GM23248 (cell line): ENCODE measurements at places on chromosomes 6 and 20. TPM values are rescaled to one million over a fixed set of nuclear protein-coding genes. Genes with fewer than 3 reads are reported as not detected.
A peak's percentile ranks its signal among the peaks of the same experiment; 100 is the strongest.

- no peaks in the 10 kb centered on the region for H3K36me3 ChIP-seq
- DNase-seq, result no peak
- H3K4me3 ChIP-seq, result no peak overlapping the region
- H3K27ac ChIP-seq, result no peak overlapping the region
Measured at GRCh38 chr6:90425161-90425641, 128.6 kb upstream of the BACH2 start.

DNA sequence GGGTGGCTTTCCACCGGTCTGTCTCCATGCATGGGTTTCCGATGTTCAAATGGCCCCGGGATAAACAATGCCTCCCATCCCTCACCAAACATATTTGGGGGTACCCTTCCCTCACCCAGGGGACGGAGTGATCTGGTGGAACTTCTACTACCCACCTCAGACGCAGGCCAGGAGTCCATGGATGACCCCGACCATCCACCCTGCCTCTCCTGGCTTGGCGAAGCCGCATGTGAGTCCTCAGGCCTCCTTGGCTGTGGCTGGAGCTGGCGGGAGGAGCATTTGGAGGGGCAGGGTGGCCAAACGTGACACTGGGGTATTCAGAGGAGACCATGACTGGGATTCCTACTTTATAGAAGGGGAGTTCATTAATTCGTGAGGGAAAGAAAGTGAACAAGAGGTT is 45.9 kb upstream of the FRMD1 start:
- no peaks in the 10 kb centered on the region for H3K36me3 ChIP-seq
- peaks cover 7% of the 10 kb centered on the region; the same call in 1 of the 2 replicates for H3K27me3 ChIP-seq

SLC32A1 gene
- not detected in 2 replicates for total RNA-seq

SLC16A10 gene
- total RNA-seq, result not detected in 2 replicates

DNA sequence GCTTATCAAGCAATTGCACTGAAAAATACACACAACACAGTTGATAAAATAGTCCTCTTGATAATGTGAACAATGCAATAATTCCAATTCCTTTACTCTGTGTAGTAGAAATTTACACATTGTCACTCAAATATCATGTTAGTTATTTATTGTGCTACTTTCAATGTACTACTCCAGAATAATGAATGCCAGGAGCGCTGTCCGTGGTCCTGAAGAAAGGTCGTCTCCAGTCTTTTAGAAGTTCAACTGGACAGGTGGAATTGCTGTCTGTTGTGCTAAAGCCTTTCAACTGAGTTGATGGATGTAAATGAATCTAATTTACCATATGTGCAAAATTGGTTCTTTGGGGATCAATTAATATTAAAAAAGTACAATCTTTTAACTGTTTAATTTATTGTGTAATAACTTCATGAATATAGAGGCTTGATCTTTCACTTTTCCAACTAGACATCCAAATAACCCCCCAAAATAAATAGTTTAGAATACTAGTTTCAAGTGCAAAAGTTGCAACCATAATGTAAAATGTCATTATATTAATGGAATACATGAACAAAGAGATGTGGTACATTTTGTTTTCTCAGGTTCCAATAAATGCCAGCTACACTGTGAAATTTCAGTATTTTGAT is 3.2 kb downstream of the GRIK2 start:
- peak; percentile 54 for DNase-seq
- peaks cover 15% of the 10 kb centered on the region for H3K27me3 ChIP-seq
- H3K36me3 ChIP-seq, result no peaks in the 10 kb centered on the region
- H3K27ac ChIP-seq, result no peak overlapping the region

DNA sequence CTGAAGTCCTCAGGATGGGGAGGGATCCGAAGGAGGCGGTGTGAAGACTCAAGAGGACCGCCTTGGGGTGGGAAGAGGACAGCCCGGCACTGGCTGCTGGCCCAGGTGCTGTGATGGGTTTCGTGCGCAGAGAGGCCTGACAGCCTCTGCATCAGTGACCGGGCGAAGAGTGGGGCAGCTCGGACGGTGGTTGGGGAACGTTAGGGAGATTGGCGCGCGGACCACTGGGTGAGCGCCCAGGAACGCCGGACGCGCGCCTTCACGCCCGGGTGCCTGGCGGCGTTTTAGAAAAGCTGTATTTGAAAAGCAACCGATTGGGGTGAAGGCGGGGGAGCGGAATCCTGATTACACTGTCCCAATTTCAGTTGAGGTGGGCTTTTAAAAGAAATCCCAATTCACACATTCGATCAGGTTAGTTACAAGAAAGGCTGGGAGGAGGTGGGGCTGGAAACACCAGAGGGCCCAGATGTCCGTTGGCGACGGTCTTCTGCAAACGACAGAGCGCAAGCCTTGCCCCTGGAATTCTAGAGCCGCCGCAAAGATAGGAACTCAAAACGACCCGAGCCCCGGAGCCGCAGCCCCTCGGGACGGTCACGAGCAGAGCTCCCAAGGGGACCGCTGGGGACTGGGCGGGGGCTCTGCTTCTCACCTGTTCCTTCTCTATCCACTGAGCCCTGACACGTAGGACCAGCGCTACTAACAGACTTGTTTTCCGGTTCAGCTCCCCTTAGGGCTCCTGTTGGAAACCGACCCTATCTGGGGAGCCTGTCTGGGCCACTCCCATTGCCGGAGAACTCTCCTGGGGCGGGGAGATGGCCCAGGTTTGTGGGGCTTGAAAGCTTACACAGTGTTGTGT is 8.5 kb upstream of the TRIM40 start:
- H3K27ac ChIP-seq, result no peak overlapping the region
- H3K4me1 ChIP-seq, result no peaks in the 10 kb centered on the region
- peaks cover 54% of the 10 kb centered on the region for H3K27me3 ChIP-seq
- H3K36me3 ChIP-seq, result no peaks in the 10 kb centered on the region

GRCh38 chr6:40263970-40264369 is 323.2 kb downstream of the LRFN2 start:
- no peak overlapping the region for H3K4me3 ChIP-seq
- no peak for DNase-seq
- H3K27me3 ChIP-seq, result no peaks in the 10 kb centered on the region
- no peaks in the 10 kb centered on the region for H3K4me1 ChIP-seq
- H3K27ac ChIP-seq, result no peak overlapping the region

- H3K27me3 ChIP-seq, result peaks cover 2% of the 10 kb centered on the region; the same call in 1 of the 2 replicates
- DNase-seq, result no peak
- no peaks in the 10 kb centered on the region for H3K4me1 ChIP-seq
- H3K36me3 ChIP-seq, result no peaks in the 10 kb centered on the region
Measured at GRCh38 chr20:36341331-36342020, 35.3 kb downstream of the DLGAP4 start.

ADGRG6 gene
- total RNA-seq, result 1.5 and 1.6 TPM in 2 replicates

GRCh38 chr6:2970034-2970685 is 1.2 kb downstream of the SERPINB6 start:
- H3K27me3 ChIP-seq, result no peaks in the 10 kb centered on the region
- DNase-seq, result peak; percentile 57
- H3K4me1 ChIP-seq, result peaks cover 26% of the 10 kb centered on the region
- peaks cover 5% of the 10 kb centered on the region; the same call in 1 of the 2 replicates for H3K36me3 ChIP-seq

DNA sequence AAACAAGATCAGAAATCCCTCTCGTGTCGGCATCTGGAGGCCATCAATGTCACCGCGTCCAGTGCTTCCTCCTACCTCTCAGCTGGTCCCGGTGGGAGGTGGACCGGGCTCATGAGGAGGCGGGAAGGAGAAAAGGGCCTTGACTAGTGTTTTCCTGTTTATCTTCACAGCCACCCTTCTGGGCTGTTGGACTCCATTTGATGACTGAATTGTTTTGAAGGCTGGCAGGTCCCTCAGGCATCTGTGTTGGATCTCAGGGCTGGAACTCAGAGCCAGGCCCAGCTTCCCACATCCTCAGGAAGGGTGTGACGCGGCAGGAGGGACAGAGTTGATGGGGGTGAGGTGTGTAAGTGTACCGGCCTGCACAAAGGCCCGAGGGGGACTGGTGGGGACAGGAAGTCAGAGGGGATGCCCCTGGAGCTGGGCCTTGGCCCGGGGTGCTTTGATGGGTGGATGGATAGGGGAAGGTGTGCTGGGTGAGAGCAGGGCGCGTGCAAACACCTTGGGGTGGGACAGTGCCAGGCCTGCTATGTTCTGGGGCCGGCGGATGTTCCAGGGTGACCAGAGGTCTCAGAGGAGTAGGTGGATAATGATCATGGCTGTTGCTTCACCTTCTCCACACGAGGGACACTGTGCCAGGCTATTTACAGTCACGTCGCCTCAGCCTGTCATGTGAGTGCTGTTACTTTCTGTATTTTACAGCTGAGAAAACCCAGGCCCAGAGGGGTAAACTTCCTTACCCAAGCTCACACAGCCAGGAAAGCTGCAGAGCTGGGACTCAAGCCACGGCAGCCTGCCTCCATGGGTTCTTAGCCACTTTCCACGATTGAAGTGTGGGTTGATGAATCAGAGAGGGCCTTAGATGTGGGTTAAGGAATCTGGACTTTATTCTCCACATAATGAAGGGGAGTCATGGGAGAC is 17.9 kb upstream of the CHMP4B start:
- H3K27ac ChIP-seq, result peak overlapping the region; percentile 17; the same call in 1 of the 2 replicates
- no peak overlapping the region for H3K4me3 ChIP-seq
- H3K4me1 ChIP-seq, result peaks cover 20% of the 10 kb centered on the region
- H3K27me3 ChIP-seq, result no peaks in the 10 kb centered on the region
- no peaks in the 10 kb centered on the region for H3K36me3 ChIP-seq

- H3K4me3 ChIP-seq, result no peak overlapping the region
- H3K27me3 ChIP-seq, result no peaks in the 10 kb centered on the region; the same call in 1 of the 2 replicates
- H3K36me3 ChIP-seq, result no peaks in the 10 kb centered on the region
- H3K4me1 ChIP-seq, result peaks cover 15% of the 10 kb centered on the region
Measured at GRCh38 chr6:63740709-63741108, 105.1 kb downstream of the PHF3 start.

- no peak overlapping the region for H3K4me3 ChIP-seq
- peak; percentile 58 for DNase-seq
- peak overlapping the region; percentile 99 for H3K27ac ChIP-seq
- peaks cover 55% of the 10 kb centered on the region for H3K4me1 ChIP-seq
- peaks cover 10% of the 10 kb centered on the region; the same call in 1 of the 2 replicates for H3K36me3 ChIP-seq
- H3K27me3 ChIP-seq, result no peaks in the 10 kb centered on the region
Measured at GRCh38 chr6:158058171-158058651, 76.5 kb downstream of the SYNJ2 start.

PTPRT gene
- not detected in 2 replicates for total RNA-seq

- no peak for DNase-seq
- H3K27ac ChIP-seq, result no peak overlapping the region
- H3K27me3 ChIP-seq, result no peaks in the 10 kb centered on the region
Measured at GRCh38 chr6:84078335-84078734, 44.8 kb downstream of the MRAP2 start.

GABBR1 gene
- 4.6 and 5.3 TPM in 2 replicates for total RNA-seq

- no peak overlapping the region for H3K27ac ChIP-seq
- peaks cover 33% of the 10 kb centered on the region for H3K4me1 ChIP-seq
- no peaks in the 10 kb centered on the region for H3K36me3 ChIP-seq
- no peaks in the 10 kb centered on the region for H3K27me3 ChIP-seq
- DNase-seq, result no peak
- H3K4me3 ChIP-seq, result no peak overlapping the region
Measured at GRCh38 chr6:88361298-88361697, 195.2 kb upstream of the CNR1 start.

CRISP2 gene
- total RNA-seq, result not detected in 2 replicates

DNA sequence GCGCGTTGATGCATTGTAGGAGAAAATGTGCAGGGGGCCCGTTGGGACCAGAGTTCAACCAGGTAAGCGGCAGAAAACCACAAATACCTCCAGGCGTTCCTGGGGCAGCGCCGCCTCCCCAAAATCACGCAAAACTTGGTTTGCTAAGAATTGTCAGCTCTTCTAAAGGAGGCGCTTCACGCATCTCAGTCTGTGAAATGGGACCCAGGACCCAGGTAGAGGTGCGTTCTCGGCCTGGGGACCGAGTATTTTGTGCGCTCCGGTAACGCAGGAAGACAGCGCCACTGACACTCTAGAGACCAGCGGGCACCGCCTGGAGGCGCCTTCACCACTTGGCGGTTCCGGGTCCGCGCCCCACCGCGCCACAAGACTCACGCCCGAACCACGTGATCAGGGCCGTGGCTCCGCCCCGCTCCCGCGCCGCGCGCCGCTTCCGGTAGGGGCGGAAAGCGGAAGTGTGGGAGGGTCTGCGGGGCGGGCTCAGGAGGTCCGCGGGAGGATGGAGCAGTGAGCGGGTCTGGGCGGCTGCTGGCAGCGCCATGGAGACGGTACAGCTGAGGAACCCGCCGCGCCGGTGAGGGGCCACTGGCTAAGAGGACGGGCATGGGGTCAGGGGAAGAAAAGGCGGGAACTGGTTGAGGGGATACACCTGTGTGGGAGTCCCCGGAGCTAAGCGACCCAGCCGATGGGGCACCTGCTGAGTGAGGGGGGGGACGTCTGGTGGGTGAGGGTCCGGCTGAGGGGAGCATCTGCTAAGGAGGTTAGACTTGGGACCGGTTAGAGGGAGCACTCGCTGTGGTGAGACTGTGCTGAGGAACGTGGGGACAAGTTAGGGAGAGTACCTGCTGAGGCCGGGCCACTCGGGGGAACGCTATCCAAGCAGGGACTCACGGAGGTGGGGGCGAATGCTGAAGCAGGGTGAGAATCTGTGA is at the start of gene STK4:
Gene STK4, plus strand, starts transcription at position 483 of the 932 bp plus-strand sequence. Its CDS starts 57 bp downstream, at position 540.
- peak within 1 kb of the TSS; percentile 72 for H3K27ac ChIP-seq
- H3K4me1 ChIP-seq, result peaks cover 33% of the 10 kb centered on the region
- DNase-seq, result peak; percentile 97
- no peaks in the 10 kb centered on the region for H3K27me3 ChIP-seq
- H3K4me3 ChIP-seq, result peak within 1 kb of the TSS; percentile 90

GRCh38 chr6:63582579-63583231 is 10.4 kb downstream of the LOC128125822 start:
- no peak overlapping the region for H3K4me3 ChIP-seq
- H3K27me3 ChIP-seq, result no peaks in the 10 kb centered on the region
- DNase-seq, result no peak
- peaks cover 59% of the 10 kb centered on the region for H3K36me3 ChIP-seq
- H3K4me1 ChIP-seq, result no peaks in the 10 kb centered on the region

PXDC1 gene
- 167 and 192 TPM in 2 replicates for total RNA-seq

CAPN11 gene
- total RNA-seq, result under 0.01 TPM in 1 of 2 replicates, not detected in the other

GATA5 gene
- not detected in 2 replicates for total RNA-seq

DNA sequence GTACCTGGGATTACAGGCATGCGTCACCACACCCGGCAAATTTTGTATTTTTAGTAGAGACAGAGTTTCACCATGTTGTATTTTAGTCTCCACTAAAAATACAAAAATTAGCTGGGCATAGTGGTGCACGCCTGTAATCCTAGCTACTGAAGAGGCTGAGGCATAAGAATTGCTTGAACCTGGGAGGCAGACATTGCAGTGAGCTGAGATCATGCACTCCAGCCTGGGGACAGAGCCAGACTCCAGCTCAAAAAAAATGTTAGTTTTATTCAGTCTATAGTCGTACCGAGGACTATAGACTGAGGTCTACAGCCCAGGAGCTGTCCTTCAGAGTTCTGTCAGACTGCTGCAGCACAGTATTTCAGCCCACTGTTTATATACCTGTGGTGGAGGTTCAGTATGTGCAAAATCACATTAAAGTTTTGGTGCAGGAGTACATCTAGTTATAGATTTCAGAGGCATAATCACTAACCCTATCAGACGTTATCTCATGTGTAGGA is 3.6 kb upstream of the CASP8AP2 start:
- peak; percentile 66 for DNase-seq
- no peak overlapping the region for H3K4me3 ChIP-seq
- no peaks in the 10 kb centered on the region for H3K36me3 ChIP-seq
- no peaks in the 10 kb centered on the region for H3K27me3 ChIP-seq

ALDH8A1 gene
- not detected in 2 replicates for total RNA-seq

BMP6 gene
- 4.6 and 10.3 TPM in 2 replicates for total RNA-seq
